ENCODE measurements at places on chromosomes 7 and 10.

DNA sequence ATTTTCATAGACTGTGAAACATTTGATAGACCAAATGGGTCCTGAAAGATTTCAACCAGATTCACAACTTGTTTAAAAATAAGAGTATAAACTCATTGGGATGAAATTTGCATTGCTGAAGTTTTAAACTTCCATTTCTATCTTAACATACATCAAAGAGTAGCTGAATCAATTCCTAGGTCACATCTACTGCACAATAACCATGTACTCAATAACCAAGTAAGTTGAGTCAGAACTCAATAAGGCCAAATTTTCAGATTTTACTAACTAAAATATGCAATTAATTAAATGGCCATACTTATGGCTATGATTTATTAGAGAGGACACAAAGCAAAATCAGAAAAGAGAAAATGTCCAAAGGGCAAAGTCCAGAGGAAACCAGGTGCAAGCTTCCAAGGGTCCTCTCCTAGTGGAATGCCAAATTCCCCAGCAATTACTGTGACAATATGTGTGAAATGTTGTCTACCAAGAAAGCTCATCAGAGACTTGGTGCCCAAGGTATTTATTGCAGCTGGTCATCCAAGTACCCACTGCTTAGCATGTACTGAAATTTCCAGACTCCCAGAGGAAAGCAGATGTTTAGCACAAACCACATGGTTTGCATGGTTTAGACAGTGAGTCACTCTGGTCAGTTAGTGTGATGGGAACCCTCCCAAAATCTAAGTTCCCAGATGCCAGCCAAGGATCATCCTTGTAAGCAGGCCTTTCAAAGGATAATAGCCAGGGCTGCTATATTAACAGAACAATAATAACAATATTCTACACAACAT is 238.9 kb downstream of the IPMK start:
- DNase-seq = no peak

DNA sequence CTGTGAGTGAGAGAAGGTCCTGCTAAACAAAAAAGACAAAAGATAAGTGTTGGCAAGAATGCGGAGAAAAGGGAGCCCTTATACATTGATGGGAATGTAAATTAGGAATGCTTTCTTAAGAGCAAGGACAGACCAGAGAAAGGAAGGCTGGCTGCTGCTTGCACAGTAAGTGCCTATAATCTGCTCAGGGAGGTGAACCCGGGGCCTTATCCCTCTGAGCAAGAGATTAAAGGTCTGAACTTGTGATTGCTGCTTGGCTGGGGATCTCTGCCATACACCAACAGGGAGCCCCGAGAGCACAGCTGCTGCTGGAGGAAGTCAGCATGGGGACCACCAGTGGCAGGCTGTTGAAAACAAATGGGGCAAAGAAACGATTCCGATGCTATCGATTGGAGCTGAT is 32.0 kb upstream of the CRTAC1 start:
- DNase-seq = no peak

DNA sequence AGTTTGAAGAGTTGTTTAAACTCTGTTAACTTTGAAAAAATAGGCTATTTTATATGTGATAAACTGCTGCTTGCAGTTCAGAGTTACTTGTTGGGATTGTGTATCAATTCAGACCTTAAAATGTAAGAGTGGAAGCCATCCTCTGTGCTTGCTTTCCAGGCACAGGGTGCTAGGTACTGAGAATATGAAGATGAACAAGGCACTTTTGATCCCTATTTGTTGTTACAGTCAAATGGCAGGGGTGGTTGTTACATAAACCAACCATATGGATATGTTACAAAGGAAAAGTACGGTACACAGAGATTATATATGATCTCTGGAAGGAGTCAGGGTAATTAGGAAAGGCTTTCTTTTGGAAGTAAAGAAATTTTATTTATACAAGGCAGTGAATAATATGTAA is 63.8 kb downstream of the REEP3 start:
- no peak for DNase-seq

DNA sequence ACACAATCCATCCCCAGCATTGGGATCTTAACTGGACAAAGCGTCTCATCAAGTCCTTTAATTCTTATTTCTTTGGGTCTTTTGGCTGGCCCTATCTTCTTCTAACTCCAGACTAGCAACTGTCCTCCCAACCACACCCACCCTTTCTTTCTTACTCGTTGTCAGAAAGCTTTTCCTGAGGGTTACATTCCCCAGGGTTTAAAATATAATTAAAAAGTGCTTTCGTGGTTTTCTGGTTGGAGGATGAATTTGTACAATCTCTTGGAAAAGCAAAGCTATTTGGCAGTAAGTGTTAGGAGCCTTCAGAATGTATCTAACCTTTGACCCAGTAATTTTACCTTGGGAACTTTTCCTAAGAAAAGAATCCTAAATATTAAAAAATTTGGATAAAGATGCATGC is 10.4 kb upstream of the ITGB8 start:
- no peak for DNase-seq

GRCh38 chr10:97887399-97887798 is 37.8 kb downstream of the GOLGA7B start:
- no peak for DNase-seq

DNA sequence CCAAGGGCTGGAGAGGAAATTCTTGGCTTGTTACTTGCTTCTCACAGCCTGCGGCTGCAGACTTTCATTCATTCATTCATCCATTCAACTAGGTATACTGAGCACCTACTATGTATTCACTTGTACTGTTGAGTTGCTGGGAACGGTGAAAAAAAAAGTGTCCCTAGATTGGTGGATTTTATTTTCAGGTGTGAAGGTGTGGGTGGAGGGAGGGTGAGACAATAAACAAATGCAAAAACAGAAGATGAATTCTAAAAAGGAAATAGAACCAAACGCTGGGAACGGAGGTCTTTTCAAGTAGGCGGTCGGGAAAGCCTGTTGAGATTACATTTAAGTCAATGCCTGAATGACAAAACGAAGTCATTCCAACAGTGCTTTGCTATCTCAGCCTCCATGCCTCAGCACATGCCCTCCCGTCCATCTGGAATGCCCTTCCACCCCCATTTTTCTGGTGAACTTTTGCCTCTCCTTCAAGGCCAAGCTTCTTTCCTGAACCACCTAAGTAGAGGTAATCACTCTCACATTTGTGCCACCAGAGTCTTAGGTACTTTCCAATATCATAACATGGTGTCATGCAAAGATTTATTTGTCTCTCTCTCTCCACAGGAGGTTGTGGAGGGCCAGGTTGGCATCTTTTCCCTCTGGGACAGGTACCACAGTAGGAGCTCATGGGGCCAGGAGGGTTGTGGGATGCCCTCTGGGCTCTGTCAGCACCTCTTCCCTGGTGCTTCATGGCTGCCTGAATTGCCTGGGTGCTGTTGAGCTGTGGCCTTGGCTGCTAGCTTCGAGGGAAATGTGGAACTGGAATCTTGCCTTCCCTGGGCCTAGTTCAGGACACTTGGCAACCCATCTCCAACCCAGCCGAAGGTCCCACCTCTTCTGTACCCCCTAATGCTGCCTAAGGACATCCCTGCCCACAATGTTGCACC is 5.5 kb downstream of the NKX2-3 start:
- DNase-seq = no peak

DNA sequence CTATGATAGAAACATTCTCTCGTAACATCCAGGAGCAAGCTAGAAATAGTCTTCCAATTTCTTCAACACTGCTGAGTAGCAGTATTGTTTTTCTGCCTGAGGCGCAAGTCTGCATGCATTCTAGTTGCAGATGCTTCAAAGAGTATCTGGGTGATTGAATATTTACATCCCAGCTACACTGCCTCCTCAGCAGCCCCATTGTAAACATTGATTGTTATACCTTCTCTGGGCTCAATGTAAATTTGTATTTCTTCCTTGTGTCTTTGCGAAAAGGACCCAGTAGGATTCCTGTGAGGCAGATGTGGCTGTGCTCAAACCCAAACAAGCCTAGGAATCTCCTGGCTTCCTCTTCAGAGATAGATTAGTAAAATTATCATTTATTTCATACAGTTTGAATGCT is 320.7 kb downstream of the CDC14C start:
- no peak for DNase-seq

GRCh38 chr7:151431281-151431767 is 8.6 kb downstream of the CRYGN start:
- DNase-seq = no peak

DNA sequence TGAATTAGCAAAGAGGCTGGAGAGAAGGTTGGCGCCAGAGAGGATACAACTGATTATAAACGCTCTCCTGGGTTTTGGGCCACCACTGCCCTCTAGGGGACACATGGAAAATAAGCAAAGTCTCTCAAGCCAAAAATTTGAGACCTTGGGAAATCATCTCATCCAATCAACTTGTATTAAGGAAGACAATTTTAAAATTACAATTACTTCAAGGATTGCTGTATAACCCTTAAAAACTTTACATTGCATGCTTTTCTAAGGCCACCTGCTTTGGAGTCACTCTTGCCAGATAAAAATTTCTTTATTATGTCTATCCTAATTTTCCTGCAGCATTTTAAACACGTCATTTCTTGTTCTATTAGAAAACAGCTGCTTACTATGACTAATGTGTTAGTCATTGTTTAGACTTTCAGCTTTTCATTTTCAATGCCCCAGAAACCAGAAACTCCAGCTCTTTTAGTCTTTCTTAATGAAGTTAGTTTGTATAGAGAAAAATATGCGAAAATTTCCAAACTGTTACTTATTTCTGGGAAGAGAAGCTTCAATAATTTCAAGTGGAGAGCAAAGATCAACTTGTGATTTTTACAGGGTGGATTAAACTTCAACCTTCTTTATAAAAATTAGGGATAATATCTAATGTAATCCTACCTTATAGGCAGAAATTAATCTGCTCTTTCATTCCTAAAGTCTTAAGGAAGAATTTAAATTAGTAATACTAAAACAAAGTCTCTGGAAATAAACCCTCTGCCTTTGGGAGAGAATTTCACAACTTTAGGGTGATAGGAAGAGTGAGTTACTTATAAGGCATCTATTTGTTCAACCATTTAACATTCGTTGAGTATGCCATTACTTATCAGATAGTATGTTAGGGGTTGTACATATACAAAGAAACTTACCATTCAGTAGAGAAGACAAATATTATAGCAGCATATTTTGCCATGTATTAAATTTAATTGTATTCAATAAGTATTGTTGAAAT is 20.6 kb upstream of the RHOBTB1 start:
- DNase-seq = peak; percentile 94

DNA sequence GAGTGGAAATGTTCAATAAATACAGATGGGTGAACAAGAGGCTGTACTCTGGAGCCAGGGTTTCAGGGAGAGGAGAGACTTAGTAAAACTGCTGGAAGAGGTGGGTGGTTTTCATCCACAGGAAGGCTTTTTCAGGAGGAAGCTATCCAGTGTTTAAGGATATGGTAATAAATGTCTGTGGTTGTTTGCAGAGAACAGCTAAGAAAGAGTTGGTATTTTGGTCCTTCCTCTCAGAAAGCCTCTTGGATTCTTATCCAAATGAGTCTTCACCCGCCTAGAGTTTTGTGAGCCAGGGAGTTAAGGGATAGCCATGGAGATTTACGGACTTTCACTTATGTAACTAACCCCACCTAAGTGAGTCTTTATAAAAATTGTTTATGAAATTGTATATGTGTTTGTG is 95.7 kb downstream of the GNAI1 start:
- DNase-seq = no peak

GRCh38 chr10:100510533-100511308 is 8.9 kb downstream of the SEC31B start:
- no peak for DNase-seq

DNA sequence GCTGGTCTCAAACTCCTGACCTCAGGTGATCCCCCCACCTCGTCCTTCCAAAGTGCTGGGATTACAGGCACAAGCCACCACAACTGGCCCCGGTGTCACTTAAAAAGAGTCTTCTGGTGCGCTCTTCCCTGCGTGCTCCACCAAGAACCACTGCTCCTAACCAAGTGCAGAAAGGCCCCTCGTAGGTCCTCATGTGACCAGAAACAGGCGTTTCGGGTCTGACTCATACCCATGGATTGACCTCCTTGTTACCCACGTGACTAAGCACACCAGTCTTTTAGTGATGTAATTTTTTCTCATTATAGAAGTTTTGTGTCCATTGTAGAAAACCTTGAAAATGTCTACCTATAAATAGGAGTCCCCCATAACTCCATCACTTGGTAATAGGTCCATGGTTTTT is 13.9 kb downstream of the FKBP6 start:
- no peak for DNase-seq

- no peak for DNase-seq
Observed at GRCh38 chr7:74405899-74406512, 47.7 kb upstream of the GTF2IRD1 start.

DNA sequence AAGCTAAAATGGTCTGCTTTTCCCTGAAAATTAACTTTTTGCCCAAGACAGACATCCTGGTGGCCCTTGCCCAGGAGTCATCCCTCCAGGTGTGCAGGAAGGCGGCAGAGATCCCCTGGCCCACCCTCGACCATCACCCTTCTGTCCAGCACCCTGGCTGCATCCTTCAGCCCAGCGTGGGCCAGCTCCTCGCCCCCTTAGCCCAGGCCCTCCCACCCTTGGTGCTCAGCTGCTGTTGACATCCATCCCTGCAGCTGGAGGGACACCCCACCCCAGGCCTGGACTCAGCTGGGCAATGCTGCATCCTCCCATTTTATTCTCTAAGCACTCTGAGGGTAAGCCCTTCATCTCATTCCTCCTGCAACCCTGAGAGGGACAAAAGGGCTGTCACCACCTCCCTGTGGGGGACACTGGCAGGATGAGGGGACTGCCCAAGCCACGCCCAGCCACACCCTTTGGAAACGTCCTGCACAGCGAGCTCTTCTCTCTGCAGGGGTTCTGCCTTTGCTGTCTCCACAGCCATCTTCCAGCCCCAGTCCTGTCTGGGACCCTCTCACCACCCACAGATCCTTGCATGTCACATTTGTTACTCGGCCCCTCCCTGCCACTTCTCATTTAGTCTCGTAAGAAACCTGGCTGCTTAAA is 30.7 kb downstream of the EN2 start:
- DNase-seq = no peak

DNA sequence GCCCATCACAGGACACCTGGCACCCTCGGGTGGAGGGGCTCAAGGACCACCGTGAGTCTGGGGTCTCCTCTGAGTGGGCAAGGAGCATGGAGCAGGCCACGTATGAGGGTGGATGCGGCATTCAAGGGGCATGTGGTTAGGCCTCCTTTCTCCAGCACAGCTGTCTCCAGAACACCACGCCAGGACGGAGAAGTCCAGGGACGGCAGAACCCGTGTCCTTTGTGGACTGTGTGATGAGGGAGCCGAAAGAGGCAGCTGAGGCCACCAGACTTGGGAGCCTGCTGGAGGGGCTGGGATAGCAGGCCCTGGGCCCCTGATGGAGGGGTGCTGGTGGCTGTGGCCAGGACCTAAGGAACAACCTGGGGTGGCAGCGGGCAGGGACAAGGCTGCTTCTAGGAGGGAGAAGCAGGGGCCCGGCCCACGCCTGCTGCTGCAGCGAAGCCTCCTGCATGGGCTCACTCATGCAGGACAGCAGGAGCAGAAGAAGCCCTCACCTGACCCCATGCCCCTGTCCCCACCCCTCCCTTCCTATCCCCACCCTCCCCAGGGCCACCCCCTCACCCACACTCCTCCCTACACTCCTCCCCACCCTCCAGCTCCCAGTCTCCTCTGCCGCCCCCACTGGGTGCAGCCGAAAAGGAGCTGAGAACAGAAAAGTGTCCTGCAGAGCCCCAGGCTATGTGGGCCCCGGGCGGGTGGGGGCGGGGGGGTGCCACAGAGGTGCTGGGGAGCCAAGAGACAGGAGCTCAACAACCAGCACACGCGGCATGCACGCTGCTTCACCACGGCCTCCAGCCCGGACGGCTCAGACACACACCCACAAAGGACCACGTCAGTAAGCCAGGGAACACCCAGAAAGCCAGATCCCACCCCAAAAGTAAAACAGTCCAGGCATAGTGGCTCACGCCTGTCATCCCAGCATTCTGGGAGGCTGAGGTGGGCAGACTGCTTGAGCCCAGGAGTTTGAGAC is 29.7 kb downstream of the ZFAND2A start:
- no peak for DNase-seq

Measured in Ammon's horn (tissue), 1 donor.